ENCODE measurements at places on chromosomes 12 and 14.

- no peak for DNase-seq
Observed at GRCh38 chr12:121806009-121806545, 2.3 kb downstream of the SETD1B start.

DNA sequence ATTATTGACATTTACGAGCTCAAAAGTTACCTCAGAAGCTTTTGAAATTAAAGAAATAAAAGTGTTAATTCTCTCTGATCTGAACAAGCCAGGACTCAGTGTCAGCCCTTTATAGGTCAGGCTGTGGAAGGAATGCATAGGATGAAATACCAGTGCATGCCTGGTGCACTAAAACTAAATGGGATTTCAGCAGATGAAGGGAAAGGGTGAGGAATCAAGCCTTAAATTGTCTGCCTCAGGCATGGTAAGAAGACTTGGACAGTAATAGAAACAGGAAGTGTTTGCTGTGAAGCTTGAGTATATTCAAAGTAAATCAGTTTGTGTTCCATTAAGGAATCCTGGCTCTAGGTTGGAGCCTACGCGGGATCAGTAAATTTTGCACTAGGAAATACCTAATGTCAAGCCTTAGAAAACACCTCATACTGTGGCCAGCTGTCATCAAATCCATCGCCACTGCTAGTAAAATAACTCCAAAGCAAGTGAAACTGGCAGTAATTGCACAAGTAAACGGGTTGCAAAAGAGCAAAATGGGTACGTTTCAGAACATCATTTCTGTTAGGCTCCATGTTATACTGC lies 76.3 kb downstream of the PDE3A start:
- no peak for DNase-seq

- no peak for DNase-seq
Observed at GRCh38 chr14:71139294-71139946, 232.2 kb downstream of the PCNX1 start.

DNA sequence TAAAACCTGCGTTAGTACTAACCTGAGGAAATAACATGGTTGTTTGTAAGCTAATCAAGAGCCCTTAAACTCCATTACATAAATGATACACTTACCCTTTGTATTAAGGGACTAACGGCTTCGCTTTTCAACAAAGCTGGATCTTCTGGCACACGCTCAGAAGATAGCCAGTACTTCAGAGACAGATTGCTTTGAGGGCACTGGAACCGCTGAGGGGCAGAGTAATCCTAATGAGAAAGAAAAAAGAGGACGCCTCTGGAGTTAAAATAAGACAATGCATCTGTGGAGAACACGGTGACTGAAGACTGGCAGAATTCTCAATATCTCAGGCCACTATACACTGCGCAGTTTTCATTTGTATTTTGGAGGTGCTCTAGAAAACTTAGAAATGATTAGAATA lies 1.5 kb upstream of the KTN1 start:
- DNase-seq = no peak

DNA sequence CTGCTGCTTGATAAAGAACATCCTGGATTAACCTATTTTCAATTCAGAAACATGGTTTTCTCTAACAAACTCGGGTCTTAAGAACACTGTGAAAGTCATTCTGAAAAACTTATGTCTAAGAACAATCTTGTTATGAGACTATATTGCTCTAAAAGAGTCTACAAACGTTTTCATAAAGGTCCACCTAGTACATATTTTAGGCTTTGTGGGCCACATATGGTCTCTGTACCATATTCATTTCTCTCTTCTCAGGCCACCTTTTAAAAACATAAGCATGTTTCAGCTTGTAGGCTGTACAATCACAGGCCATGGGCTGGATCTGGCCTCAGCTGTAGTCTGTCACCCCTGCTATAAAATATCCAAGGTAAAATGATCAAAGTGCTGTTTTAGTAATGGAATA lies 39.9 kb downstream of the PPP4R3A start:
- DNase-seq = no peak

GRCh38 chr14:105039458-105040205 lies 18.7 kb upstream of the CDCA4 start:
- DNase-seq = no peak

GRCh38 chr12:47856721-47857575 lies 37.2 kb upstream of the HDAC7 start:
- DNase-seq = no peak

- DNase-seq = no peak
Observed at GRCh38 chr14:84770030-84770429, 759.9 kb upstream of the FLRT2 start.

GRCh38 chr14:37813732-37814131 lies 218.3 kb downstream of the TTC6 start:
- DNase-seq = no peak

- DNase-seq = no peak
Observed at GRCh38 chr14:67240168-67240932, 885 bp upstream of the PALS1 start.

- no peak for DNase-seq
Observed at GRCh38 chr14:95057147-95057546, 100.2 kb downstream of the DICER1 start.

- no peak for DNase-seq
Observed at GRCh38 chr12:52878507-52879393, 26.1 kb downstream of the KRT8 start.

DNA sequence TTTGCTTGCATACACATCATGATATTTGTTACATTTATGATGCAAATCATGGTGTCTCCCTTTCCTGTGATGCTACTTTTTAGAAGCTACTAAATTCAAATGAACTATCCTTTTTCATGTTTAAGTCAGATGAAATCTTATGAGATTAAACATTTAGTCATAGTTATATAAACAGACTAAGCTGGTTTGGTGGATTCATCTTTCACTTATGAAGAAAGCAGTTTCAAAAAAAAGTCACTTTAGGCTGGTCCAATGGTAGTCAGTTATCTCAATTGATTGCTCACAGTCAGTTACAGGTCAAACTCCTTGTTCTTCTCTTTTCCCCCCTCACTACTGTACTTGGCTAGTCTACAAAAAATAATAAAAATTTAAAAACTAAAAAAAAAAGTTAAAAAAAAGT lies 19.7 kb downstream of the SYCP3 start:
- no peak for DNase-seq

GRCh38 chr12:30200864-30201263 lies 417.1 kb upstream of the TMTC1 start:
- DNase-seq = no peak

- peak; percentile 10 for DNase-seq
Observed at GRCh38 chr12:65602253-65602609, 222.1 kb upstream of the HMGA2 start.

- no peak for DNase-seq
Observed at GRCh38 chr12:90828621-90829020, 126.4 kb downstream of the CCER1 start.

DNA sequence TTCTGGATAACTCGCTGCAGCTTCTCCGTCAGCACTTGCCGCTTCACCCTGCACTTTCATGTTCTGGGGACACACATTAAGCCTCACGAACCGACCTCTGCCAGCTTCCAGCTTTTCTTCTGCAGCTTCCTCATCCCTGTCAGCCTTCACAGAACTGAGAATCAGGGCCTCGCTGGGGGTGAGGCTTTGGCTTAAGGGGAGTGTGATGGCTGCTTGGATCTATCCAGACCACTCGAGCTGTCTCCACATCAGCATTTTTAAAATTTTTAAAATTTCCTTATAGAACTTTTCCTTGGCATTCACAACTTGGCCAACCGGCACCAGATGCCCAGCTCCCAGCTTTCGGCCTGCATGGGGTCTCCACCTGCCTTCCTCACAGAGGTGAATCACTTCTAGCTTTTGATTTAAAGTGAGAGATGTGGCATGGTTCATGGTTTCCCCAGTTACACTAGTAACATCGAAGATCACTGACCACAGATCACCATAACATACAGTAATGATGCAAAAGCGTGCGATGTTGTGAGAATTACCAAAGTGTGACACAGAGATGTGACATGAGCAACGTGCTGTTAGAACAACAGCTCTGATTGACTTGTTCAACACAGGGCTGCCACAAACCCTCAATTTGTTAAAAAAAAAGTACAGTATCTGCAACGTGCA lies 139.1 kb upstream of the C14orf180 start:
- DNase-seq = no peak

DNA sequence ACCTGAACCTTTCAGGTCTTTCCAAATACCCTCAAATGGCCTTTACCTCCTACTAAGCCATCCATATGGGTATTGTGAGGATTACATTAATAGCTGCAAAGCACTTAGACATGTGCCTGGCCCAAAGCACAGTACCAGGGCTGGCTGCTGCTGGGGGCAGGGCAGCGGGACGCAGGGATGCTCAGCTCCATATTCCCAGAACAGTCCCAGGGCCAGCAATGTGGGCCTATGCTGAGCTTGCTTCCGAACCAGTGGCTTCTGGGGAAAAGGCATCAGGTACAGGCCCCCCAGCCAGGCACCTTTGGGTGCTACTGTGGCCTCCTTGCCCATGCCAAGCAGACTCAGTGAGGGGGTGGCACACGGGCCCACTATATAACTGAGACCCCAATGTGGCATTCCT lies 10.4 kb downstream of the ACTN1 start:
- DNase-seq = no peak

DNA sequence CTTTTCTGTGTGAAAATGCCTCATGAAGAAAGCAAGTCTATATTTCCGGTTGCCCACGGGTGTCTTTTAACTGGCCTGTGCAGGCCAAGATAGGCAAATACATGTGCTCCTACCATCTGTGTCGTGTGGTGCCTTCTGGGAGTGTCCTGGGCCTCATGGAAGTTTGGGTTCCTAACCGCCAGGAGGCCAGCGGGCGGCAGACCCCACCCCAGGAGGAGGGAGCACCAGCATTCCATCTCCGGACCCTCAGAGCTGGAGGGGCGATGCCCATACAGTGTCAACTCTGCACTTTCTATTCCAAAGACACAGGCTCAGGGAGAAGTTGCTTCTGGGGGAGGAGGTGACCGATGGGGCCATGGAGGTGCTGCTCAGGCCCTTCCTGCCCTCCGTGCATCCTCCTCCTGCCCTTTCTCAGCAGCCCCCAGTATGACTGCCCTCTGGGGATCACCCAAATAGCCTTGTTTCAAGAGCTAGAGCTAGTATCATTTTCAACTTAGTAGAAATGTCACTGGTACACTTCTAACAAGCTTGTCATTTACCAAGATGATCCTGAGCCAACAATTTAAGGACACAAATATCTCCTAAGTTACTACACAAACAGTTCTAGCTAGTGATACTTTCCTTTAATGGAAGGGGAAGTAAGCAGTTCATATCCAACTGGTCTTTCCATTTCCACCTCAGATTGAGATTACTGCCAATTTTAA lies 17.8 kb downstream of the CCDC92 start:
- no peak for DNase-seq

DNA sequence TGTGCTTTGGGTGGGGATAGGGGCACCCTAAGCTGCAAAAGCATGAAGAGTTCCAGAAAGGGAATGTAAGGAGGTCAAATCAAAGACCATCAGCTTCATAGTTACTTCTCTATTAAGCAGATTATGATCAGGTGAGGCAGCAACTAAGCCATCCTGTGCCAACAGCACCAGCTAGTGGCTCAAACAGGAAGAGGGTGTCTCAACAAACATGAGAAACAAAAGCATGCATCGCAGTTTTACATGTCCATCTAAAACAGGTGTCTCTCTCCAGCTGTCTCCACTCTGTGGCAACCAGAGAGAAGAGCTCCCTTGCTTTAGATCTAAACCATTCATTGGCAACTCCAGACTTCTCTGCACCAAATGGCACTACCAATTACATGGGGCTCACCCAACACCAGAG lies 52.9 kb downstream of the ACTN1 start:
- no peak for DNase-seq

DNA sequence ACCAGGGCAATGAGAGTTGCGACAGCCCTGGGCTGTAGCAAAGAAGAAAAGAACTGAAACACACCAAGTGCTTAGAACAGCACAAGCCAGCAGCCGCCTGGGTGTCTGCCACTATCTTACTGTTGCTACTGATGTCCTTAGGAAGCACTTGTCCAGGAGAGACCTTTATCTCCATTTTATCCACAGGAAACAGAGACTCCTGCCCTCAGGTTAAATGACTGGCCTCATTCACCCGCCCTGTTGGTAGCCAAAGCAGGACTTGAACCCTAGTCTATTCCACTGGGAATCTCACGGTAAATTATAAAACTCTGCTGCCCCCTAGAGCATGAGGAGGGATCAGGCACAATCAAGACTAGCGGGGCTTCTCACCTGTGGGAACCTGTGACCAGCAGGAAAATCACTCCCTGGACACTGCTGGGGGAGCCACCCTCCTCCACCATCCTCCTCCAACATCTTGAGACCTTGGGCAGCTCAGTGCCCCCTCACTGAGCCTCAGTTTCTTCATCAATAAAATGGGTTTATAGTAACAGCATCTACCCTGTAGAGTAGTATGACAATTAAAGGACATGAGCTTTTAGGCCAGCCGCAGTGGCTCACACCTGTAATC lies 20.5 kb upstream of the TESC start:
- DNase-seq = no peak

DNA sequence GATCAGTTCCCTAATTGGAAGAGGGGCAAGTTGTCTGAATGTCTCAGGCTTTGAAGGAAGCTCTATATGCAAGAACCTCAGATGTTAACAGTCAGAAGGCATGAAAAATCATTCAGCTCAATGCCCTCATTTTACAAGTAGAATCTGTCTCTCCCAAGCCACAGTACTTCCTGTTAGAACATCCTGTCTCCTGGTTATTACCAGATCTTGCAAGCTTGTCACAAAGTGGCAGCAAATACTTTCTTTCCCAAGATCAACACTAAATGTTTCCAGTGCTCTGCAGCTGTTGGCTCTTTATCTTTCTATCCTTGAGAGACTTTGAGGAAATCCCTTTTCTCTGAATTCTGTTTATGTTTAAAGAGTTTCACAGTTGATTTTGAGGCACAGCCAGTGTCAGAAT lies 235.5 kb downstream of the AKAP6 start:
- DNase-seq = peak; percentile 59

GRCh38 chr12:64083285-64084210 lies 138.5 kb downstream of the KICS2 start:
- peak; percentile 92 for DNase-seq

- no peak for DNase-seq
Observed at GRCh38 chr12:4736091-4736490, 15.9 kb downstream of the GALNT8 start.

- no peak for DNase-seq
Observed at GRCh38 chr12:6833189-6833890, 5.1 kb downstream of the P3H3 start.

DNA sequence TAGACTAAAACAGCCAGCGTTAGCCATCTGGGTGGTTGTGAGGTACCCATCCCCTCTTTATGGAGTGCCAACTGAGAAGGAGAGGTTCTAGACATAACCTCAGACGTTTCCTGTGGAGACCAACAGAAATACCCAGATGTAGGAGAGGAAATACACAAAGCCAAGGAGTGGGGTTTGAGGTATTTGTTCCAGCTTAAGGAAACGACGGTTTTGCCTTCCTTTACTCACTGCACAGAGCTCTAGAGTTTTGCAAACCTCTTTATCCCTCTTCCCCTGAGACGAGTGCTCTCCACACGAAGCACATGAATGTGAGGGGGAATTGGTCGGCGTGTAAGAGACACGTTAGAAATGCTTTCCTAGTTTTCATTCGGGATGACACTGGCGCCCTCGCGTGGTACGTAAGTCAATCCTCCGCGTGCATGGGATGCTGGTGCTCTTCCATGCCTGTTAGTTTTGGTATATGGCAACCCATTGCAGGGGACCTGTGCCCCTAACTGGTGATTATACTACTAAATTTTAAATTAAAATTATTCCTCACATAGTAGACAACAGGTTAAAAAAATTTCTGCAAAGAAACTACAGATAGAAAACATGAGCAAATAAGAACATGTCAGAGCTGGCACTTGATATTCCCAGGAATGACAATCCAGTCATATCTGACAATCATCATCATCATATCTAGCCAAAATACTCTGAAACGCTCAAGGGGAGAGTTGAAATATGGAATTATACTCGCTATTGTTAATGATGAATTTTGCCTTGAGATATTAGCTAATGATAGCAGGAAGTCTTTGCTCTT lies 121.7 kb downstream of the PPM1H start:
- DNase-seq = peak; percentile 84

All from pons (tissue), 1 donor.